SK-N-MC (cell line): ENCODE measurements at places on chromosomes 5 and 9.

GRCh38 chr5:146084376-146084775, 21.0 kb downstream of the PLAC8L1 start:
- DNase-seq = no peak

DNA sequence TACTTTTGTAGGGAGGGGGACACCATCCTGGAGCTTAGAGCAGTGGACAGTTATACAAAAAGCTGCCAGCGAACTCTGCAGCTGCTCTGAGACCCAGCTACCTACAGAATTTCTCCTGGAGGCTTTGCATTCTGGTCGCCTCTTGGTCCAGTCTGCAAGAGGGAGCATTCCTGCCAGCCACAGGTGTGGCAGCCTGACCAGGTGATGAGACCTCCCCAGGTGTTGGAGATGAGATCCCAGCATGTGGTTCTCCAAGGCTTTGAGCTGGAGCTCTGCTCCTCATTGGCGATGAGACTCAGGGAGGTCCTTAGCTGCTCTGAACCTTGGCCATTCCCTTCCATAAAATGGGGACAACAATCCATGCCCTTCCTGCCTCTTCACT, 69.3 kb downstream of the RGS3 start:
- no peak for DNase-seq

DNA sequence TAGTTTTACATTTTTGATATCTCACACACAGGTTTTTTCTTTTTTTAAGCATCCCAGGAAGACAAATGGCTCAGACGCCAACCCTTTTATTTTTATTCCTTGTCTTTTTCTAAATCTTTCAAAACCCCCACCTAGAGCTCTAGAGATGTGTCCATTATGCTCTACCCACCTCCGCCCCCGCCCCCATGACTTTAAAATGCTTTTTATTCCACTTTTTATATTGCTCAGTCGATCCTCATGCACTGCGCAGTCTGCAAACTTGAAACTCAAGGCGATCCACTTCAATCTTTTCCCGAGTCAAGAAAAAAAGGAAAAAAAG, 411 bp upstream of the MAT2B start:
- DNase-seq = no peak

GRCh38 chr5:77877516-77878355, 101.6 kb upstream of the TBCA start:
- DNase-seq = no peak

DNA sequence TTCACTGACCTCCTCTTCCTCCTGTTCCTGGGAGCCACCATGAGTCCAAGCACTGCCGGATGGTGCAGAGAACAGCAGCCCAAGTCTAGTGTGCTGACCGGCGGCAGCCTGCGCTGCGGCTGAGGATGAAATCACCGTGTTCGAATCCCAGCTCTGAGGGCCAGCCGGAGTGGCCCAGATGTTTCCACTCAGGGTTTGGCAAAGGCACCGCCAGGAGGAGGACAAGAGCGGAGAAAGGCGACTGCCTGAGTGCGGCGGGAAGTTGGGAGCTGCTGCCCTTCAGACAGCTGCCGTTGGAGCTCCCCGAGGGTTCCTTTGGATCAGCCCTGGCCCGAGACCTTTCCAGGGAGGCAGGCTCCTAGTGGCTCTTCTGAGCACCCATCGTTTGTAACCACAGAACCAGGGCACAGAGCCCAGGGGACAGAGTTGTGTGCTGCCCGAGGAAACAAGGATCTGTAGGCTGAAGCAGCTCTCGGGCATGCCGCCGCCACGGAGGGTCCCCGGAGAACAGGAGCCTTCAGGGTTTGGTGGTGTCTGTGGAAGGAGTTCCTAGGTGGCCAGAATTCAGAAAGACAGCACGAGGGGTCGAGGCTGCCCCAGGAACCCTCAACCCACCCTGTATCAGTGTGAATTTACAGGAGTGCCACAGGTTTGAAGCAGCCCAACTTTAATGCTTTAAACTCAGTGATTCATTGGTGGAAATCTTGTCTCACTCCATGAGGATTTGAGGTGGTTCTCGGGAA, 115.6 kb upstream of the COL5A1 start:
- DNase-seq = no peak

- DNase-seq = no peak
Observed at GRCh38 chr9:34378376-34379060, 1.8 kb upstream of the MYORG start.

DNA sequence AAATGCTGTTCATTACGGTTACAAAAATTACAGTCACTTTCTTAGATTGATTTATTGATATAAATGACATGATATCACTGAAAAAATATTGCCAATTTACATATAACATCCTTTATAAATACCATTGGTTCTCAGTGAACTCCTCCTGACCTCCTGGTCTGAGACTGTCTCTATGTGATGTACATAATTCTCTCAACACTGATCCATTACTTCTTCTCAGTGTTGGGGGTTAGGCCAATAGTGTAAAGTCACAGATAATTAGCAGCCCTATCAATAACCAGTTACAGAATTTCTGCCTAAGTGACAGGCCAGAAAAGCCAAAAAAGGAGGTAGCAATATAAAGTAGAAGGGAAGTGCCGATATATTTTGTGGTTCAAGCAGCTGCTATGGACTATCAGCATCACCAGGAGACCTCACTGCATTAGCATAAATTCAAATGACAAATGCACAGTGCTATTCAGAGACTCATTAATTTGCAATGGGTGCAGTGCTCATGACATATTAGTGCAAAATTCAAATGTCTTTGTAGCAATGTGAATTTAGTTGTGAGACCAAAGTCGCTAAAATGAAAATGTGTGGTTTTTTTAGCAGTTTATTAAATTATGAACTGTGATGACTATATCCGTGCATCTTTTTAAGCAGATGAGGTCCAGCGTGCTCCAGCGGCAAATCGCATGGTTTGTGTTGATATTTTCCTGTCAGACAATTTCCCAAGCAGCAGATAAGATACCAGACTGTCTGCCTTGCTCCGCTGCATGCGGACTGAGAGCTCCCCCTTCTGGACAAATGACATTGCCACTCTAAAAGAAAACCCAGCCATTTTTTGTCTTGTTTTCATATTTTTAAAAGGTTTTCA, 144.6 kb downstream of the CETN3 start:
- DNase-seq = peak; percentile 56

- DNase-seq = no peak
Observed at GRCh38 chr9:89317282-89317681, 1.0 kb upstream of the SECISBP2 start.

DNA sequence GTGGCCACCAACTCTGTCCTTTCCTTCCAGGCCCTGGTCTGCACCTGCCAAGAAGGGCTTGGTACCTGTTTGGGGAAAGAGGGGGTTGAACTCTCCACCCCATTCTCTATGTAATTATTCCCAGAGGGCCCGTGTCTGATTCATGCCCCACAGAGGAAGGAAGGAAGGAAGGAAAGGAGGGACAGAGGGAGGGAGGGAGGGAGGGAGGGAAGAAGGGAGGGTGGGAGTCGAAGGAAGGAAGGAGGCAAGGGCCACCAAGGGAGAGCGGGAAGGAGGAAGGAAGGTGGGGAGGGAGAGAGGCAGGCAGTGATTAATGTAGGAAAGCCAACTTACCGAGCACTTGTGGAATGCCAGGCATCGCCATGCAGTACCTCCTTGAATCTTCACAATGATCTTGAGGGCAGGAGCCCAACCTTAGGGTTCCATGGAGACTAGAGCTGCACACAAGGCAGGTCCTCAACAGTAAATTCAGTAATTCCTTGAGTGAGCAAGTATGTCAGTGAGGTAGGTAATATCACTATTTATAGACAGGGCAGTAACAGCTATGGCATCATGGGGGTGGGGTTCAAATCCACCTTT, 75.8 kb downstream of the FGF18 start:
- no peak for DNase-seq

GRCh38 chr9:75063556-75064305, 24.2 kb downstream of the NMRK1 start:
- DNase-seq = no peak

GRCh38 chr5:126015235-126016181, 407.7 kb upstream of the GRAMD2B start:
- no peak for DNase-seq

GRCh38 chr5:52771343-52772039, 16.2 kb upstream of the ITGA1 start:
- no peak for DNase-seq

- DNase-seq = no peak
Observed at GRCh38 chr5:143041461-143041860, 271.3 kb downstream of the ARHGAP26 start.

DNA sequence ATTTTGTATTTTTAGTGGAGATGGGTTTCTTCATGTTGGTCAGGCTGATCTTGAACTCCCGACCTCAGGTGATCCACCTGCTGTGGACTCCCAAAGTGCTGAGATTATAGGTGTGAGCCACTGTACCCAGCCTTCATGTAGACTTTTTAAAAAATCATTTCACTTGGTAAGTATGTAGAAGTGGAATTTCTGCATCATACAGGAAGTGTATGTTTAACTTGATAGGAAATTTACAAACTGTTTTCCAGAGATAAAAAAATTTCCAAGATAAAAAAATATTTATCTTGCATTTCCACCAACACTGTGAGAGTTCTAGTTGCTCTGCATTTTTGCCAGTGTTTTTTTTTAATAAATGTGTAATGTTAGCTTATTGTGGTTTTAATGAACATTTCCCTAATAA, 155.8 kb downstream of the ZNF608 start:
- no peak for DNase-seq

DNA sequence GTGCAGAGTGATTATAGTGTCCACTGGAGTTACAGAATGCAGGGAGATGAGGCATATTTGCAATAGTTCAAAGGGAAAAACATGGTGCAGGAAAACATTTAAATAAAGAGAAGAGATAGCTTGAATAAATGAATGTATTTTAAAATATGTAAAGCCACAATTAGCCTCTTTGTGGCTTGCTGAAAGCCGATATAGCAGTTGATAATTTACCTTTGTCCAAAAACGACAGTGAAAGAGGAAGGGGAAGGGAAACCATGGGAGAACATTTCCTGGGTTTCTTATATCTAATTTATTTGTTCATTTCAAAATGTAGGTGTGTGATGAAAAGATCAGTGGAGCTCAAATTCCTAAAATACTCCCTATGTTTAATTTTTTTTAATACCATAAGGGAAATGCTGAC, 156.1 kb downstream of the DENND1A start:
- no peak for DNase-seq

- no peak for DNase-seq
Observed at GRCh38 chr5:157520911-157521703, 54.5 kb downstream of the ADAM19 start.

GRCh38 chr5:132526974-132527564, 16.3 kb downstream of the IL5 start:
- no peak for DNase-seq

DNA sequence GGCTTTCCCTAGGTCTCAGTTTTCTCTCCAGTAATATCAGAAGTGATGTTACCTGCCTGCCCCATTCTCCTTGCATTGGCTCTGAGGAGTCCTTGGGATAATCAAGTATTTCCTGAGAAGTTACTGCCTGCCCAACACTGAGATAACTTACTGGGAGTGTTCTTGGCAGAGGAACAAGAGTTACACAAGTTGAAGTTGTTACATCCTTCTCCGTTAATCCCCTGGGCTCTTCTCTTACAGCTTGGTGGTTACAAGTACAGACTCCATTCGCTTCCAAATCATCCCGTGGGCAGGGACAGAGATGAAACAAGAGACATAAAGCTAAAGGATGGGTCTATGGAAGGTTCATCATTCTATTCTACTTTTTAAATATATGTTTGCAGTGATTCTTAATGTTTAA, 74.1 kb upstream of the SAP30L start:
- peak; percentile 75 for DNase-seq

DNA sequence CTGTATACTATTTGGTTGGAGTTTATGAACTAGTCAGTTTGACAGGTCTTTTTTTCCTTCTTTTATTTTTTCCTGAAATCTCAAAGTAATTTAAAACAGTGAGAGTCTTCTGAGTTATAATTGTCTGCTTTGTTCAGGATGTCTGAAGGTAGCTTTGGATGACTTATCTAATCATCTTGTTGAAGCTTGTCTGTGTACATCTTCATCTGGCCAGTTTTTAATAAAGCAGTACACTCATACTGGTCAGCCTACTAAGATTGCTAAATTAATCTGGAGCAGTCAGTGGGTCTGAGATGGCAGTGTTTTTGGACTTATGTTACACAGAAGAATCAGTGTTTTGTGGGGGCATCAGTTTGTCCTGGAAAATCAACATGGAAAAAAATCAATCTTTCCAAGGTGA, 482.4 kb downstream of the CDH10 start:
- DNase-seq = no peak

- DNase-seq = no peak
Observed at GRCh38 chr9:124480621-124480981, 26.6 kb downstream of the NR5A1 start.

- no peak for DNase-seq
Observed at GRCh38 chr5:108786806-108787483, 39.2 kb downstream of the FER start.

DNA sequence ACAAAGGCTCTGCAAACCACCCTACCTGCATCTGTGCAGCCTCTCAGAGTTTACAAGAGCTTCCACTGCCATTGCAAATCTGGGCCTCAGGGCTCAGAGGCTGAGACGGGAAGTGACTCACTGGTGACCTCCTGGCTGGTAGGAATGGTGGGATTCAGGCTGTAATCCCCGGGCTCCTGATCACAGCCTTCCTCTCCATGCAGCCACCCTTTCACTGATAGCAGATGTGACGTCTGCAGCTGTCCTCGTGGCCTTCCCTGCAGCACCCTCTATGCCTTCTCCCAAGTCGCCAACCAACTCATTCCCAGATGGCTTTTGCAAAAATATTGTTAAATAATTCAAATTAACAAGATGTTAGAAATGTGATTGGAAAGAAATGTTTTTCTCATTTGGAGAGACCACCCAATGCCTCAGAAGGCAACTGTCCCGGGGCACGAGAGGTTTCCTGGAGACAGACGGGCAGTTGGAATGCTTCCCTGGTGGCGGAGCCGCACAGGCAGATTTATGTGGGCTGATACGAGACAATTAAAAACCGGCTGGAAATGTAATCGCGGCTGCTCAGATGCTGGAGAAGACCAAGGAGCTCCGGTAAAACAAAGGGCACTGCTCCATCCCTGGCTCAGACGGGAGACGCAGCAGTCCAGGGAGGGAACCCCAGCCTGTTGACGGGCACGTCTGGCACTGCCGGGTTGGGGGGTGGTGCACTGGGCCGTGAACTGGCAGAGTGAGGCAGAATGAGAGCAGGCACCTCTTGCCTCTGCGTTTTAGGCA, 34.4 kb upstream of the SLC25A51 start:
- no peak for DNase-seq

DNA sequence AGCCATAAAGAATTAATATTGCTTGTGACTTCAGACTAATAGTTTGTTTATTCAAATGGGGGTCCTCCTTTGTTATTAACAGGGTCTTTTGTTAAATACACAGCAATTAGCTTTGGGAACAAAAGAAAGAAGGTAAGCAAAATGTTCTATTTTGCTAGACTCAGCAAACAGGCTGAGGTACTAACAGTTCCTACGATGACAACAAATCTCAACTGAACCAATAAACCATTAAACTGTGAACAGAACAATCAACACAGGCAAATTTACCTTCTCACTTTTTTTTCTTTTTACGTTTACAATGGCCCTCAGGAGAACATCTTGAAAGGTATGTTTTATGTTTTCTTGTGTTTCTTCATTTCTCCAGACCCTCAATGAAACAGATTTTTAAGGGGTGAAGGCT, 207.2 kb downstream of the NFIB start:
- no peak for DNase-seq
